Activated CD8-positive, alpha-beta memory T cell treated with anti-CD3 and anti-CD28 coated beads for 1 hour (primary cell): ENCODE measurements at places on chromosomes 3 and 15.

DNA sequence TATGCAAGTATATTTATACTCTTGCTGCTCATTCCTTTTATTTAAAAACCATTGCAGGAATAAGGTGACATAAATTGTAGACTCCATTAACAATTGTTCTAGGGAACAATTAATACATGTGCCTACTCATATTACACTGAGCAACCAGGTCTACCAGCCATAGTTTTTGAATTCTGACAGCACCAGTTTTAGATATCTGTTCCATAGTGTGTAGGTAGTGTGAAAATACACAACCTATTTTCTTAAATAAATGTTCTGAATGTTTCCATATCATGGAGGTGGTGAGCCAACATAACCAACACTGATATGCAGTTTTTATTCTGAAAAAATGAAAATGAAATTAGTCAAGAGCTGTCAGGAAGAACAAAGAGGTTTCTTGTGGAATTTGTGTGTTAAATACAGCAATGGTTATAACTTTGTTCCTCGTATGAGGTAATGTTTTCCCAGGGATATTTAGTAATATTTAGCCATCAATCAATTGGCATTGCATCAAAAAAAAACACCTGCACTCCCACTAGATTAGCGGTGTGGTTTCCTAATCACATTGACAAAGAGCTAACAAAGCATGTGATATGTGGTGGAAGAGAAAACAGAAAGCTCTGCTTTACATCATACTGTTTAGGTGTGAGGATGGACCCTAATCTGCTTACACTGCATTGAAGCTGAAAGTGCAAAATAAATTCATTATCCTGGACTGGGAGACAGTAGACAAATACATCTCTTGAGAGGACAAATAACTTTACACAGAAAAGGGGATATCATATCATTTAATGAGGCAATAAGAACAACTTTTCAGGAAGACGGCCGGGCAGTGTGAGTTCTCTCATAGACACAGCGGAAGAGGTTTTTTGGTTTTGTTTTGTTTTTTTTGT is 369.5 kb upstream of the THBS1 start:
- DNase-seq, result no peak

DNA sequence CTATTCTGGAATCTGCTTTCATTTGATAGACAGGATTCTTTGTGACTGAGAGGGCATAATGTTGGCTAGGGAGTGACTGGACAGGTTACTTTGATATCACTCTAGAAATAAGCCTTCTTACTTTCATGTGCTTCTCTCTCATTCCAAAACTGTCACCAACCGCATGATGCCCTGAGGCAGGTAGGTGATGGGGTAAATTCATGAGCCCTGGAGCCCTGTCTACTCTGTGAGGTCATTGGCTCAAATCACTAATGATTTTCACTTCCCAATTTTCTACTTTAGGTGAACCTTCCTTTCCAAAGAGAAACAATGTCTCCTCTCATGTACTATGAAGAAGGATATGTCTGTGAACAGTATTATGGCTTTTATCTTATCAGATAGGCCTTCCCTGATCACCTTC is 596.7 kb downstream of the TUSC7 start:
- DNase-seq, result no peak

DNA sequence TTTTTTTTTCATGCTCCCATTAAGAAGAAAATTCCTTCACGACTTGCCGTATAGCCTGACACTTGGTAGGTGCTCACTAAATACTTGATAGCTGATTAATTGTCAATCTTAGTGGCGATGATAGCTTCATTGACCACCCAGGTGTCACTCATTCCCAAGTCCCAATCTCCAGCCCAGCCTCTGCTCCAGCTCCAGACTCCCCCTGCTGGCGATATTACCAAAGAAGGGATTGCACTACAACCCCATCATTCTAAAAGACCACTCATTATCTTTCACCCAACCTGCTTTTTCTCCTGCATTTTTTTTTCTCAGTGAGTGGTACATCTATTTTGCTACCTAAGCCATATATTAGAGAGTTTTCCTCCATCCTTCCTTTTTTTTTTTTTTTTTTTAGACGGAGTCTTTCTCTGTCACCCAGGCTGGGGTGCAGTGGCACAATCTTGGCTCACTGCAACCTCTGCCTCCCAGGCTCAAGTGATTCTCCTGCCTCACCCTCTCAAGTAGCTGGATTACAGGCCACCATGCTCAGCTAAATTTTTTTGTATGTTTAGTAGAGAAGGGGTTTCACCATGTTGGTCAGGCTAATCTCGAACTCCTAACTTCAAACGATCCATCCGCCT is 19.5 kb upstream of the COMMD2 start:
- no peak for DNase-seq

GRCh38 chr3:126852511-126852910 is 130.4 kb upstream of the PLXNA1 start:
- DNase-seq, result no peak

- no peak for DNase-seq
Measured at GRCh38 chr15:86515625-86516024, 436.0 kb downstream of the AGBL1 start.

GRCh38 chr3:106566277-106566676 is 697.5 kb upstream of the CBLB start:
- no peak for DNase-seq

GRCh38 chr15:27707257-27707656 is 391.9 kb downstream of the OCA2 start:
- DNase-seq, result no peak

DNA sequence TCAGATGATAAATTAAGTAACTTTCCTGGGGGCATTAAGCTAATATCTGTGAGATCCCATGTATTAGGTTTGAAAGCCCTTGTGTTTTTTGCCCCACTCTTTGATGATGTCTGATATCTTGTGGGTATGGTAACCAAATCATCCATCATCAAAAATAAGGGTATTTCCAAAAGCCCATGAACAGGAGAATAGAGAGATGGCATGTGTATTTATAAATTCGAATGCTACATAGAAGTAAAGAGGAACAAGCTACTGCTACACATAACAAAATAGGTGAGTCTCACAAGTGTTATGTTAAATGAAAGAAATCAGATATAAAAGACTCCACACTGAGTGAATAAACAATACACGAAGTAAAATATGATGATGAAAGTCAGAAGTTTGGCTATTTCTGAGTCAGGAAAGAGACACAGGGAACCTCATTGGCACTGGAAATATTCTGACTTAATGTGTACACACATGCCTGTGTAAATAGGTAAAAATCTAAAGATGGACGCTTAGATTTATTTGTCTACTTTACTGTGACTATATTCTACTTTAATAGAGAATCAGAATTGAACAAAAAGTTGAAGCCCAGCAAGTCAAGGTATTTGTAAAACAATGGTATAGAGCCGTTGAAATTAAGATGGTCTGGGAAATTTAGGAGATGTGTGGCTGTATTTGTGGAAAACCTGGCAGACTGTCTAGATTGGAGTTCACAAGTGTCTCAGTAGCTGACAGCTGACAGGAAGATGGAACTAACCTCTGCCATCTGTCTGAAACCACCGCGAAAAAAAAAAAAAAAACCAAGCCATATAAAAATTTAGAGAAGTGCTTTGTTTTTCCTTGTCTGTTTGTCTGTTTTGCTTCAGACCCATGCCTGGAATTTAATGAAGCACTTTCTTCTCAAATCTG is 111.0 kb upstream of the TGFBR2 start:
- no peak for DNase-seq

GRCh38 chr3:193852901-193853300 is 259.9 kb downstream of the OPA1 start:
- DNase-seq, result no peak

- no peak for DNase-seq
Measured at GRCh38 chr15:60251300-60252070, 146.3 kb downstream of the ANXA2 start.
